ENCODE measurements at places on chromosomes 7 and 10.

GRCh38 chr10:111246136-111246535 lies 169.3 kb downstream of the ADRA2A start:
- DNase-seq = no peak

DNA sequence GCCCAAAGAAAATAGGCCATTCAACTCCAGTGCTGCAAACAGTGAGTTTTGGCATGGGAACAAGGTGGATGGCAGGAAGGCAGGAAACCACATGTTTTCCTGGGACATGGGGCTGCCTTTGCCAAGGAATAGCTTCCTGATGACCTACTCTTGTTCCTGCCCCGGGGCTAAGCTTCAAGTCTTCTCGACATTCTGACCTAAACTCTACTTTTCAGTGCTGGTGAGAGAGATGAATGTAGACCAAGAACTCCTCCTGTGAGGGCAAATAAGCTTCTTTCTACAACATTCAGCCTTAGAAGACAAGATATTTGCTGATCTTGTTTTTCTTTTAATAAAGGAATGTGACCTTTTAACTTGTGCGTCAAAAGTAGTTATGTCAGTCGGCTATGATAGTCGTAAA lies 199.0 kb downstream of the GPR37 start:
- no peak for DNase-seq

DNA sequence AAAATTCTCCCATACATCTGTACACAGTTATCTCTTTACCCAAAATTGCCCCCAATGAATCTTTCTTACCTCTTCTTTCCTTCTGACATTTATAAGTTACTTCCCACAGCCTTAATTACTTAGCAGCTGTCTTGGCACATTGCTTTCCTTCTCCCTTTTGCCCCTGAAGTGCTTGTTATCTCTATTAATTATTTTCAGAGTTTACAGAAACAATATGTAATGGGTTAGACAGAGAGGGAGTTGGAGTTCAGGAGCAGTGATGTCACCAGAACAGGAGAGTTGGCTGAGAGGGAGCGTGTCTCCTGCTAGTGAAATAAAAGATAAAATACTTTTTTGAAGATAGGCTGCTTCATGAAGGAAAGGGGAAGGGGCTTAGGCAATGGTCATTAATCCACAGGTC lies 57.4 kb downstream of the ITGB8 start:
- DNase-seq = no peak

DNA sequence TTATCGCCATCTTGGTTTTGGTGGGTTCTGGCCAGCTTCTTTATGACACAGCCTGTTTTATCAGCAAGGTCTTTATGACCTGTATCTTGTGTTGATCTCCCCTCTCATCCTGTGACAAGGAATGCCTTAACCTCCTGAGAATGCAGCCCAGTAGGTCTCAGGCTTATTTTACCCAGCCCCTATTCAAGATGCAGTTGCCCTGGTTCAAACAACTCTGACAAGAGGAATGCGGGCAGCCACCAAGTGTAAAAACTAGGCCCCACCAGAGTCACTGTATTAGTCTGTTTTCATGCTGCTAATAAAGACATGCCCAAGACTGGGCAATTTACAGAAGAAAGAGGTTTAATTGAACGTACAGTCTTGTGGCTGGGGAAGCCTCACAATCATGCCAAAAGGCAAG lies 671.3 kb downstream of the SORCS1 start:
- no peak for DNase-seq

DNA sequence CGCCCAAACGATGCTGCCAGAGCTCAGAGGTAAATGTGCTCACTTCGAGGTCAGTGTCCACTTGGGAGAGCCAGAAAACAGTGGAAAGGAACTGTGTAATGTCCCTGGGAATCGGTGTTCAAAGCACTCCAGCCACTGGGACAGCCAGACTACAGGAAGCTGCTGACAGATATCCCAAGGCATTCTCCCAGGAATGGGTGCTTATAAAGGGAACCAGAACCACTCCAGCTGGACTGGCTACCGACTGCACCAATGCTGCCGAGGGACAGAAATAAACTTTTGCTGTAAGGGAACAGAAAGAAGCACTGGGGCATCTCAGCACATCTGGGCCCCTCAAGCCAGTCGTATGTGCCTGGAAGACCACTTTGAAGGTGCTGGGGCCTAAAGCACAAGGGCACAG lies 76.7 kb downstream of the ATXN7L1 start:
- DNase-seq = no peak

DNA sequence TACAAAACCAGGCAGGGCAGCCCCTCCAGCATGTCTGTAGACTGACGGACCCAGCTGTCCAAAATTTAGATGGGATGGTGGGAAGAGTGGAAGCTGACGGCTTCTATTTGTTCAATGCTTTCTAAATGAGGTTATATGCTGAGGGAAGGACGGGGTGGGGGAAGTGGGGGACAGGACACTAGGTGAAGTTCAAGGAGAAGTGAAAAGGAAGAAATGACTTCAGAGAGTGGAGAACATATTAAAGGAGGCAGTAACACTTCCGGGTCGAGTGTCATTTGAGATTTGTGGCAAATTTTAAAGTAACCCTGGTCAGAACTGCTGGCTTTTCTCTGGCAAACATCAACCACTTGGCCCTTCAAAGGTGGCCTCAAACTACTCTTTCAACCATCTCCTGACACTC lies 9.4 kb downstream of the PIP4K2A start:
- no peak for DNase-seq

GRCh38 chr10:34637418-34637911 lies 177.6 kb downstream of the PARD3 start:
- no peak for DNase-seq

DNA sequence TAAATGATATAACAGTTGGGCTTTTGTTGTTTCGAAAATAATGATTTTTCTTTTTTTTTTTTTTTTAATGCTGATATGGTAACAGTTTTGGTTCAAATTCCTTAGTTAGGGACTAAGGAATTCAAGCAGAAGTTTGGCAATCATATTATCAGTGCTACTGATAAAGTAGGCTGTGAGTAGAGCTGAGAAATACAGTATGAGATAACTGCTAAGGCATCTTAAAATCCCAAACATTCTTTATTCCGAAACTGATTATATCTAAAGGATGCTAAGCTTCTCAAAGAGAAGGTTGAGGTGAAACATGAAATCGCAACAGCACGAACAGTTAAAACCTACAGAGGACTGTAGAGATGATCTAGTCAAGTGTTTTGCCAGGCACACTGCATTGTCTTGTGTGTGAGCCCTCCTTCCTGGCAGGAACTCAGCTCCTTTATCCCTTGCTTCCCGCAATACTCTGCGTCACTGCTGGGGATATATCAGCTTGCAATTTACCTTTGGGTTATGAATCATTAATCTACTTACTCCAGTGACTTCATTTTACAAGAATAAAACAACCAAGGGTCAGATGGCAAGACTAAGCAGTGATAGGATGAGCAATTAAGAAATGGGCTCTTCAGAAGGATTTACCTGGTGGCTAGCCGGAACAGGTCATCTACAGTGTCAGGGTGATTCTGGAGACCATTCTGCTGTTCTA lies 36.7 kb downstream of the IRF5 start:
- DNase-seq = no peak

GRCh38 chr10:79247373-79248137 lies 99.7 kb upstream of the PPIF start:
- no peak for DNase-seq

DNA sequence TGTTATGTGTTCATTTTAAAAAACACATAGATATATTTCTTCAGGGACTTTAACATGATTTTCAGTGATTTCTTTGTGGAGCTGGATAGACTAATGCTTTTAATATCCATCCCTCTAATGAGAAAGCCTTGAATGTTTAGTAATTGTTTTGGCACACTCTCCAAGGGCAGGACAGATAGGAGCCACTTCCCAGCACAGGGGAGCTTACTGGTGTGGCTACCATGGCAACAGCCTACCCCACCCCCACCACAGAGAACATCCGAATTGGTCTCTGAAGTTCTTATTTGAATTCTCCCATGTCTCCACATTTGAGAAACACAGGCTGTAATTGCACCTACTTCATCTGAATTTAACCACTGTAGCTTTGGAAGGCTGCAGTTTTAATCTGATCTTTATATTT lies 87.7 kb downstream of the PRKG1 start:
- no peak for DNase-seq

Measured in left renal pelvis (tissue), 4 donors.